Left cardiac atrium (tissue), 4 donors: ENCODE measurements at places on chromosomes 6 and 20.

DNA sequence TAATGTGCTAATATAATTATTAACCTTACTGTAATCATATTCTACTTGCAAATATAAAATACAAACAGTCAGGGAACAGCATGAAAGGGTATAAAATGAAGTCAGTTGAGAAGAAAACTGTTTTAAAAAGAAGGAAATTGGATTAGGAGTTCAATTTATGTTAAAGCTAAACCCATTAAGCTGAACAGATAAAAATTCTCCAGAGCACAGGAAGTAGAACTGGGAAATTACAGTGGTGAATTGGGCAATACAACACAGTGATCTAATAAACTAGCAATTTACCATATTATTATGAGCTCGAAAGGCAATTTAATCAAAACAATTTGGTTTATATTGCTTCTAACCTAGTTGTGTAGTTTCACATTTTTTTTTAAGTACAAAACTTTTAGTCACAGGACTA is 407.4 kb upstream of the RGS17 start:
- DNase-seq: no peak

GRCh38 chr6:3284436-3284876 is 25.7 kb downstream of the PSMG4 start:
- no peak for DNase-seq

- no peak for DNase-seq
Observed at GRCh38 chr6:1724124-1724523, 114.4 kb downstream of the FOXC1 start.

- no peak for DNase-seq
Observed at GRCh38 chr6:73285674-73286283, 22.8 kb upstream of the KHDC1 start.

- DNase-seq: no peak
Observed at GRCh38 chr6:115717472-115717871, 343.2 kb downstream of the FRK start.
